NCI-H774 (cell line): ENCODE measurements at places on chromosomes 6 and 20.
A peak's percentile ranks its signal among the peaks of the same experiment; 100 is the strongest.

- DNase-seq, result no peak
Measured at GRCh38 chr20:49397525-49397924, 84.9 kb downstream of the KCNB1 start.

- no peak for DNase-seq
Measured at GRCh38 chr6:8627085-8627861, 191.9 kb upstream of the SLC35B3 start.

GRCh38 chr20:4465855-4466545 is 255.7 kb upstream of the PRND start:
- DNase-seq, result no peak

DNA sequence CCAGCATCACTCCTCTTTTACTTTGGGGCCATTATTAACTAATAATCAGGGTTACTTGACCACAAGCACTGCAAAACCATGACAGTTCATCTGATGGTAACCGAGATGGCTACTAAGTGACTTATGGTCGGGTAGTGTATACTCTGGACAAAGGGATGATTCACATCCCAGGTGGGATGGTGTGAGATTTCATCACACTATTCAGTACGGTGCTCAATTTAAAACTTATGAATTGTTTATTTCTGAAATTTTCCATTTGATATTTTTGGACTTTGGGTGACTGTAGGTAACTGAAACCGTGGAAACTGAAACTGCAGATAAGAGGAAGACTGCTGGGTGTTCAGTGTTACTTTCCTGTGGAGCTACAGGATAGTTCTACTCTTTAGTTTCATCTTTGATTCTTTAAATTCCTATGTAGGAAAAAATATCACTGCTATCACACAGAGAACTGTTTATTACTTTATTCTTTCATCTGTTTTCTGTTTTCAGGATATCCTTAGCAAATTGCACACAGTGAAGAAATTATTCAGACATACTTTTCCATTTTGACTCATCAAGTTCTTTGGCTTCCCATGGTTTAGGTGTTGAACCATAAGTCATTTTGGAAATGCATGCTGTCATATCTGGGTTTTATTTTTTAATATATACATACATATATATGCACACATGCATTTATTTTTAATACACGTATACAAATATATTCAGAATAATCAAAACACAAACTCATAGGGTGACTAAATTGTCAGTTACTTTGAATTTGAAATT is 59.1 kb upstream of the C20orf144 start:
- no peak for DNase-seq

- DNase-seq, result no peak
Measured at GRCh38 chr6:13470238-13471140, 16.9 kb downstream of the GFOD1 start.

GRCh38 chr6:44036699-44037101 is 90.6 kb downstream of the MRPL14 start:
- no peak for DNase-seq

- no peak for DNase-seq
Measured at GRCh38 chr6:85568411-85568810, 25.2 kb downstream of the SNX14 start.

- DNase-seq, result peak; percentile 86
Measured at GRCh38 chr6:107489636-107490565, at the start of gene SOBP. SOBP (plus strand) TSS chr6:107490117; CDS start chr6:107490617, 500 bp downstream.

DNA sequence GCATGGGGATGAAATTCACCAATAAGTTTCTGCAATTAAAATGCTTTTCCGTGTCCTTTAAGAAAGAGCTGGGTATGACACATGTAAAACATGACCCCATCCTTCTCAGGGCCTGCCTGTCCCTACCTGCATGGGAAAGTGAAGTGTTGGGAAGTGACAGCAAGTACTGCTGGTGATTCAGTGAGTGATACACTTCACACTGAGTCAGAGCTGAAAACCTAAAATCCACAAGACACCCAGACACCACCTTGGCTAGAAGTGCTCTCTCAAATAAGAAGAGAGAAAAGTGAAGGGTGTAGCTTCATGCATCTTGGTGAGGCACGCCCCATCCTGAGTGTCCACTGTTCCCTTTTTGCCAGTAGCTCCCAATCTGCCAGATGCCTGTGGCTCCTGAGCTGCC is 3.3 kb downstream of the RAB22A start:
- DNase-seq, result no peak

- no peak for DNase-seq
Measured at GRCh38 chr6:134774201-134774638, 175.7 kb downstream of the ALDH8A1 start.

DNA sequence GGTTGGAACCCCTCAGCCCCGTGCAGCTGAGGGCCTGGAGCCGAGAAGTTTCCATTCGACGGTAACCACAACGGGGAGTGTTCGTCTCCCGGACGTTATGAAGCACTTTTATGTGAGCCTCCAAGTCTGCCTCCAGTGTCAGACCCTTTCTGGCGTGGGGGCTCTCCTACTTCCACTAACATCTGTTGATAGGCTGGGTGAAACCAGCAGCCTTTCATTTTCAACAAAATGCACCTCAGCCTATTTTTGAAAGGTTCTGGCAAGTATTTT is 257.4 kb downstream of the THBS2 start:
- DNase-seq, result no peak

- no peak for DNase-seq
Measured at GRCh38 chr6:149897855-149898744, at the start of gene RAET1E. RAET1E (minus strand) TSS chr6:149898113; CDS start chr6:149890901, 7,212 bp downstream.

DNA sequence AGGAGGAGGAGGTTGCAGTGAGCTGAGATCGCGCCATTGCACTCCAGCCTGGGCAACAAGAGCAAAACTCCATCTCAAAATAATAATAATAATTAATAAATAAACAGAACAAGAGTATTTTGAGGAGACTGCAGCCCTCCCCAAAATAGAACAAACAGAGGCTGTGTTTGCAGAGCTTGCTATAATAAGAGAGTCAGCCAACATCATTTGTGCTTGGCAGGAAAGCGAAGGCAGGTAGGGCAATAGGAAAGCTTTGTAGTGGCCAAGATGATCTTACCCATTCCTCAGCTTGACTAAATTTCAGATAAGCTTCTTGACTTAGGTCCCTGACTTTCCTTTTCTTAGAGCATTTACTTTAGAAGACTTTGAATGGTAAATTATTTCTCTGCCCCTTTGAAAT is 6.7 kb downstream of the C6orf141 start:
- peak; percentile 27 for DNase-seq

DNA sequence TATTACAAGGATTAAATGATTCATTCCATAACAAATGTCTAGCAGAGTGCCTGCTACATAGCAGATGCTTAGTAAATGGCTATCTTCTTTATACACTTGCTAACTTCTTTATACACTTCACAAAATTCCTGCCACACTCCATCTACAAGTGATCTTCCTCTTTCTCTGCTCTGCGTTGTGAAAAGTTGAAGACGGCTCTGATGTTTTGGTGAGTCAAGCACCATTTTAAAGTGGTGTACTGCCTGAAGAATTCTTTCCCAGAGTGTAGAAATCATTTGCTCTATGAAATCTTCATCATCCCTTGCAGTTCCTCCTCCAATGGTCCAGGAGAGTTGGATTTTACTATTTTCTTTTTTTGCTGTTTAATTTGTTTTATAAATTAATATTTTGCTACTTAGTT is 74.9 kb downstream of the TNFAIP3 start:
- DNase-seq, result no peak

- DNase-seq, result no peak
Measured at GRCh38 chr6:9484686-9485085, 930.2 kb downstream of the TFAP2A start.

DNA sequence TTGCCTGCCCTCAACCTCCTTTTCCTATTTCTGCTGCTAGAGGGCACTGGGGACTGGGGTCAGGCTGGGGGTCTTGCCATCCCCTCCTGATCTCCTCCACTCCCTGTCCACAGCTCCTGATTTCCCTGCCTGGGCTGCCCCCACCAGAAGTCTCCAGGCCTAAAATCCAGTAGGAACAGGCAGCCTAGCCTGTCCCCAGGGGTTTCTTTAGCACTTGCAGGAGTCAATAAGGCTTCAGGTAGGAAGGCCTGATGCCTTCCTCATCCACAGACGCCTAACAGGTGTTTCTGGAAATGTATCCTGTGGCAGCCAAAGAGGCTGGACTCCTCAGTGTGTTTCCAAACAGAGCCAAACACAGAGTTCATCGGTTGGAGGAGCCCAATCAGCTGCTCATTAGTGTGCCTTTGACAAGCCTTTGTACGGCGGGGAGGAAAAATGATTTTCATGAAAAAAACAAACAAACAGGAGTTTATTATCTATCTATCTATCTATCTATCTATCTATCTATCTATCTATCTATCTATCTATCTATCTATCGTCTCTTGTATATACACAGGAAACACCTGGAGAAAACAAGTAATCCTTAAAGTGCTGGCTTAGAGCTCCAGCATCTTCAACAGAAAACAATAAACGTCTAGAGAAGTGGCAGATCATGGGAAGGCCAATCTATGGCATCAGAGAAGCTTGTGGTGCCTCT is 3.7 kb upstream of the RAET1E start:
- no peak for DNase-seq

DNA sequence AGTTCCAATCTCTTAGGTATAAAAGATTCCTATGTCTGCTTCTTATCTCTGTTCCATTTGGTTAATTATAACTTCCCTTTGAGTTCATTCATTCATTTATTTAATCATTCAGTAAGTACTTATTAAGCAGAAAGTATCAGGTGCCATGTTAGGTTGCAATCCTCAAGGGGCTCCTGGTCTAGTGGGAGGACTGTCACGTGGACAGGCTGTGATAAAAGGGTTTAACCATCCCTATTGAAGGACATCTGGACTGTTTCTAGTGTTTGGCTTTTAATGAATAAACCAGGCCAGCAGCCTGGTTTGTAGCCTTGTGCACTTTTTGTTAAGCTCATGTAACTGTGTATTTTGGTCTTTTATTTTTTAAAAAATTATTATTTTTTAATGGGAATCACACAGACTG is 162.1 kb upstream of the OGFRL1 start:
- no peak for DNase-seq

GRCh38 chr20:20476504-20476903 is 108.6 kb downstream of the INSM1 start:
- no peak for DNase-seq
